Panc1 (cell line): ENCODE measurements at places on chromosomes 6 and 20.

GRCh38 chr6:88562353-88563276 is 396.5 kb upstream of the CNR1 start:
- DNase-seq, result no peak

DNA sequence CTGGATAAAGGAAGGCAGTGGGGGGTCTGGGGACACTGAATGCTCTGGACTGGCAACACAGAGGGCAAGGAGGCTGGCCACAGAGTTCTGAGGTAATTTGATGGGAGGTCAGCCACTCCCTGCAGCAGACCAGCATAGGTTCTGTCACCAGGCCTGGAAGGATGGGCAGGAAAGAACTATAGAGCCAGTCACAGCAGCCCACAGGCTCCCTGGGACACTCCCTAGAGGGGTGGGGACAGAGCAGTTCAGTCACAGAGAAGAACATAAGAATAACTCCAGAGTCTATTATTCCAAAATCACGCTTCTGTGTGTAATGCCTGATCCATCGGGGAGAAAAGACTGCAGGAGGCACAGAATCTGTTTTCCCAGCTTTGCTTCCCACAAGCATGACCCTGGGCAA is 19.6 kb downstream of the DYNLRB1 start:
- DNase-seq, result no peak

- no peak for DNase-seq
Measured at GRCh38 chr6:44275271-44275748, 5.1 kb downstream of the TMEM151B start.

DNA sequence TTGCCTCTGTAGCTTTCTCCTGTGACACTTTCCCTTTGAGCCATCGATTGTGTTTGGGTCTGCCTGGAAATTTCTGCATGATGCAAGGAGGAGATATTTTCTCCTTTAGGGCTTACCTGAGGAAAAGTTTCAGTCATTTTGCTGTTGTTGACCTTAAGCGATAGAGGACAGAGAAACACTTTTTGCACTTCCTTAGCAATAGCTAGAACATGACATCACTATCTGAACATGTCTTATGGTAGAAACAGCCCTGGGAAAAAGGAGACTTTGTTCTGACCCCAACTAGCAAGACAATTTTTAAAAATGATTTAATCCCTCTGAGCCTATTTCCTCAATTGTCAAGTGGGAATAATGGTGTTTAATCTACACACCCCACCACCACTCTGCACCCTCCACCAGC is 9.7 kb upstream of the FILIP1 start:
- DNase-seq, result no peak
